ENCODE measurements at places on chromosomes 11 and 22. TPM values are rescaled to one million over a fixed set of nuclear protein-coding genes. Genes with fewer than 3 reads are reported as not detected.

Gene PGA3
- polyA plus RNA-seq: not detected

Gene FERMT3
- 149 TPM for polyA plus RNA-seq

Gene SLC22A12
- not detected for polyA plus RNA-seq

Gene MIOX
- polyA plus RNA-seq: not detected

Gene E2F8
- not detected for polyA plus RNA-seq

Gene DRD2
- not detected for polyA plus RNA-seq

Gene SSTR3
- polyA plus RNA-seq: 0.95 TPM

Gene KRTAP5-8
- polyA plus RNA-seq: not detected

Gene OLFML1
- 0.08 TPM for polyA plus RNA-seq

Measured in IgD-negative memory B cell (primary cell).